Tibial nerve (tissue), 4 donors: ENCODE measurements at places on chromosomes 4 and X.

GRCh38 chr4:42671431-42672194, 14.7 kb upstream of the ATP8A1 start:
- DNase-seq: no peak

- DNase-seq: no peak
Measured at GRCh38 chr4:176011529-176011928, 54.1 kb upstream of the WDR17 start.

DNA sequence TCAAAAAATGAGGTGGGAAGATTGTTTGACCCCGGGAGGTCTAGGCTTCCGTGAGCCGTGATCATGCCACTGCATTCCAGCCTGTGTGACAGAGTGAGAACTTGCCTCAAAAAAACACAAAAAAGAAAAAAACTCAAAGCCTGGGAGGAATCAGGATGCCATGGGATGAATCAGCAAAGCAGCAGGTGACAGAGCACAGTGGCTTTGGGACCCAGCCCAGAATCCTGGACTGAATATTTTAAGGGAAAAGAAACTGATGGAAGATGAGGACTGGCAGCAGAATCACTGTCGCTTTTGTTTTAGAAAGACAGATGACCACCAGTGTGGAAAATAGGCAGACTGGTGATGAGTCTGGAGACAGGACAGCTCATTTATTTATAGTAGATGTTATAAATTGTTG, 16.6 kb downstream of the S100G start:
- no peak for DNase-seq

- DNase-seq: no peak
Measured at GRCh38 chr4:187687697-187688096, 307.9 kb upstream of the ZFP42 start.

DNA sequence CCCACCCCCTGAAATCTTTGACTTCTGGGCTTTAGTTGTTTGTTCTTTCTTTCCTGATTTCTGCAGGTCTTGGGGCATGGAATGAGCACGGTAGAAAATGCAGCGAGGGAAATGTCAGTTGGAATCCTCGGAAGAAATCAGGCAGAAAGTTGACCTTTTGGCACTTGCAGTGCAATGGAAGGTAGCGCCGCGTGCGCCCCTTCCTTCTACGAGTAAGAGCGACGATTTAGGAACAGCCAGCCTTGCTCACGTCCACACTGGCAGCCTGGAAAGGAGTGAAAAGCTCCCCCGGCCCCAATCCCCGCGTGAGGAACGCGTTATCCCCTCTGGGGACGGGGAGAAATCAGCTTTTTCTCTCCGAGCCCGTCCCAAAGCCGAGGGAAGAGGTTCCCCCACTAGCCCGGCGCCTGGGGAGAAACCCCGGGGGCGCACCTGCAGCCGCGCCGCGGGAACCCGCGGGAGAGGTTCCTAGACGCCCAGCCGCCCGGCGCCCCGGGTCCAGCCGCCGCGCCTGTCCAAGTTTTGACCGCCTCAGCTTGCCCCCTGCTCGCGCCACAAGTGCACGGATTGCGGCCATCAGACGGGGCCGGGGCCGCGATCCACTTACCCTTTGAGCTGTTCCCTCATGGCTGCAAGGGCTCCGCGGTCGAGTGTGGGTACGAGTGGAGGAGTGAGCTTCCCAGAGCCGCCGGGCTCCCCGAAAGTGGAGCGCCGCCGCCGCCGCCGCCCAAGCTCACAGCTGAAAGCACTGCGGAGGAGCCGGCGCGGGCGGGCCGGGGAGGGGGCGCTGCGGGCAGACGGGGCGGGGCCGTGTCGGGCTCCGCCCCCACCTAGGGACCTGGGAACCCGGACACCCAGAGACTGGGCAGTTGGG, 194.6 kb upstream of the FTHL17 start:
- DNase-seq: no peak

- DNase-seq: no peak
Measured at GRCh38 chr4:96162636-96163035, 322.7 kb downstream of the PDHA2 start.

DNA sequence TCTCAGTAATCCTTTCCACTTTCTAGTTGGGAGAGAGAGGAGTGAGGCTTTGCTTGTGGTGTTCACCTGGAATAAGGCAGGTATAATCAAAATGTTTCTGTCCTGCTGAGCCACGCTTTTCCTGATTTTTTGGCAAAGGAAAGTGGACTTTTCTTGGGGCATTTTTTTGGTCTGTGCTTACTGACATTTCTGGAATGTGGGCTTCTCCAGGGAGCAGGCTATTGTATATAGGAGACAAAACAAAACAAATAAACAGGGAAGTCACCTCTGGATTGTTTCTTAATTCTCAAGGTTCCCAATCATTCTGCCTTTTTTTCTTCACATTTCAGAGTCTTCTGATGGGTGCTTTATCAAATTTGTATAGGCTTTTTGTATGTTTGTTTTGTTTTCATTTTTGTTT, 25.7 kb upstream of the RP2 start:
- DNase-seq: no peak

DNA sequence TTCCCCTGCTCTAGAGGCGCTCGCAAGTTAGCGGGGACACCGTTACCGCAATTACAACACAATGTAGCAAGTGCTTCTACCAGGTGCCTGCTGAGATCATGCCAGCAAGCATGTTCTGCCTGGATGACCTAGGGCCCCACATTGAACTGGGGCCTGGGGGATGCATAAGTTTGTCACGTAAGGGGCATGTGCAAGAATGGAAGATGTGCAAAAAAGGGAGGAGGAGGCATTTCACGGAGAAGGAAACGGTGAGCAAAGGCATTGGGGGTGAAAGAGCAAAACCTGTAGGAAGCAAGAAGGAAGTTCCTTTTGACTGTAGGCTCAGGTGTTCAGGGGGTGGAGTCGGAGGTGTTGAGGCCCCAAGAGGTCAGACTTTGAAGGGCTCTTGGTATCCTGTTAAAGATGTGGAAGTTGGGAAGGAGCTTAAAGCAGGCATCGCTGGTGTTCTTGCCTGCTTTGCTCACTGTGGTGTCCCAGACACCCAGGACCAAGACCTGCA, 602 bp upstream of the SCARB2 start:
- DNase-seq: no peak

DNA sequence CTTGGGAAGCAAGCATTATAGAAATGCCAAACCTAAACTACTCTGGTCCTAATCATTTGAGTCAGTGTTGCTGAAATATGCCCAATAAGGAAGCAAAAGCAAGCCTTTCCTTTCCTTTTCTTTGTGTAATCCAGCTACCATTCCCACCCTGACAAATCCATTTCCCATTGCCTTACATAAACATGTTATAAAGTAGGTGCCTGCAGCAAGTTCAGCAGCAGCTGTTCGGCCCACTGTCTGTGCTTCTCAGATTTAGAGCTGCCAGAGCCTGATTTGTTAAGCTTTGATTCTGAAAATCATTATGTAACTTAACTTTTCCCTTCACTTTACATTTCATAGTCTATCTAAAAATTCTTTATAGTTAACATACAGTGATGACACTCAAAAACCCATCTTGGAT, 148.6 kb downstream of the EPHA5 start:
- DNase-seq: no peak

- no peak for DNase-seq
Measured at GRCh38 chr4:54645830-54646229, 11.9 kb upstream of the KIT start.

DNA sequence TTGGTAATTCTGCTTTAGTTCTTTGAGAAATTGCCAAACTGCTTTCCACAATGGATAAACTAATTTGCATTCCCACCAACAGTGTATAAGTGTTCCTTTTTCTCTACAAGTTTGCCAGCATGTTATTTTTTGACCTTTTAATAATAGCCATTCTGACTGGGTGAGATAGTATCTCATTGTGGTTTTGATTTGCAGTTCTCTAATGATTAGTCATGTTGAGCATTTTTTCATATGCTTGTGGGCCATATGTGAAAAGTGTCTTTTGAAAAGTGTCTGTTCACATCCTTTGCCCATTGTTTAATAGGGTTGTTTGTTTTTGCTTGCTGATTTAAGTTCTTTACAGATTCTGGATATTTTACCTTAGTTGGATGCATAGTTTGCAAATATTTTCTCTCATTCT, 25.9 kb downstream of the ENPEP start:
- no peak for DNase-seq

- no peak for DNase-seq
Measured at GRCh38 chrX:136572030-136572429, 40.0 kb downstream of the VGLL1 start.

GRCh38 chrX:275967-276580, 5.1 kb upstream of the PLCXD1 start:
- DNase-seq: peak; percentile 59

GRCh38 chrX:39421006-39421405, 619.7 kb downstream of the MID1IP1 start:
- DNase-seq: no peak

DNA sequence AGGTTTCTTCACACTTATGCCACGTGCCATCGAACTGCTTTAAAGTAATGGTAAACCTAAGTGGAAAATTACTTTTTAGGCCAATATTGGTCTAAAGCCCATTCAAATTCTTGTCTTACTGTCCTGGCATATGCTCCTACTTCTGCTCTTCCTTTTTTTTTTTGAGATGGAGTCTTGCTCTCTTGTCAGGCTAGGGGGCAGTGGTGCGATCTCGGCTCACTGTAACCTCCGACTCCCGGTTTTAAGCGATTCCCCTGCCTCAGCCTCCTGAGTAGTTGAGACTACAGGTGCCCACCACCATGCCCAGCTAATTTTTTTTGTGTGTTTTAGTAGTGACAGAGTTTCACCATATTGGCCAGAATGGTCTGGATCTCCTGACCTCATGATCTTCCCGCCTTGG, 129.0 kb upstream of the TECRL start:
- DNase-seq: no peak

- no peak for DNase-seq
Measured at GRCh38 chr4:186765673-186766546, 42.3 kb upstream of the FAT1 start.

GRCh38 chr4:149645790-149646189, 169.9 kb downstream of the IQCM start:
- DNase-seq: no peak

GRCh38 chr4:154614306-154614705, 1.9 kb upstream of the FGG start:
- DNase-seq: no peak

GRCh38 chr4:72507167-72507566, 61.9 kb downstream of the ADAMTS3 start:
- DNase-seq: no peak

DNA sequence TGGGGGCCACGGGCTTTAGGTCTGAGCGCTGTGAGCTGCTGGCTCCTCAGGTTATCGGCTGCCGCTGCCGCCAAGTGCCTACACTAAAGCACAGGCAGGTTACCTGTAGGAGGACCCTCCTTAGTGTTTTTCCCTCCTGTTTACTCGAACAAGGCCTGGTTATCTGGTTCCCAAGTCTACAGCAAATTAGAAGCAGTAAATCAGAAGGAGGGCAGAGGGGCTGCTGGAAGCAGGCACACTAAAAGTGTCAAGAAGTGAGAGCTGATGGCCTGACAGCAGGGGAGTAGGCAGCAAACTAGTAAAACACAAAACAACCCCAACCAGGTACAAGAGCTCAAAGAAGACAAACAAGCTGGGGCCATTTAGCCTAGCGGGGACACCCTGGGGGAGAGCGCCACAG, 125.0 kb upstream of the PJA1 start:
- no peak for DNase-seq

DNA sequence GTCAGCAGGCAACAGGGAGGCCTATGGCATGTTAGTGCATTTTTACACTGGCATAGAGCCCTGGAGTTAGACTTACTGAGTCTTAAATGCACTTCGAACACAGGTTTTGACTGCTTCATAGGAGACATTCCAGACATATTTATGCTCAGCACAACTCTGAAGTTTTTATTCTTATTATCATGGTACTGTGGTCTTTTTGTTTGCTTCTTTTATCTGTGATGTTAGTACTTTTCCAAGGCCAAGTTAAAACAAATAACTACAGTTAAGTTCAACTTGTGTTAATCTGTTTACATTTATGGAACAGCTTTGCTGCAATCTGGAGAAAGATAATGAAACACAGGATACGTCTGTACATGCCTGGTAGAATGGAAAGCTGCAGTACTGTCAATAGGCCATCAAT, 76.5 kb downstream of the COL4A5 start:
- no peak for DNase-seq

- DNase-seq: no peak
Measured at GRCh38 chr4:157076578-157076947, 613 bp downstream of the GLRB start.

DNA sequence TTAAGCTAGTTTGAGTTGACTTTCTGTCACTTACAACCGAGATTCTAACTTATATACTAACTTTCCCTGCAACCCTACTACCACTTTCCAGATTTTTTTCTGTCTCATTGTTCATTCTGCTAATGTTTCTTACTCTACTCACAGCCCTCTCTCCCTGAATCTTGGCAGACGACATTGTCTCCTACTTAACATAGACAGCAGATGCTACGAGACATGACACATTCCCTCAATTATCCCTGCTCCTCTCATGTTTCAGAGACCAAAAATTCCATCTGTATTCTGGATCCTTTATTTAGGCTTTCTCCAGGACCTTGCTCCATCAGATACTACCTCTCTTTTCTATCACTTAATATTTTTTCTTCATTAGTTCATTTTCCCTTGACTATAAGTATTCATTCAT, 379.1 kb upstream of the TEX13C start:
- DNase-seq: no peak

GRCh38 chr4:39559626-39560025, 32.4 kb upstream of the UGDH start:
- no peak for DNase-seq

GRCh38 chr4:14871676-14872430, 130.4 kb upstream of the CPEB2 start:
- DNase-seq: no peak

GRCh38 chr4:176981074-176981473, 188.4 kb upstream of the VEGFC start:
- DNase-seq: no peak

GRCh38 chr4:145451895-145452294, 29.8 kb upstream of the SMAD1 start:
- no peak for DNase-seq

DNA sequence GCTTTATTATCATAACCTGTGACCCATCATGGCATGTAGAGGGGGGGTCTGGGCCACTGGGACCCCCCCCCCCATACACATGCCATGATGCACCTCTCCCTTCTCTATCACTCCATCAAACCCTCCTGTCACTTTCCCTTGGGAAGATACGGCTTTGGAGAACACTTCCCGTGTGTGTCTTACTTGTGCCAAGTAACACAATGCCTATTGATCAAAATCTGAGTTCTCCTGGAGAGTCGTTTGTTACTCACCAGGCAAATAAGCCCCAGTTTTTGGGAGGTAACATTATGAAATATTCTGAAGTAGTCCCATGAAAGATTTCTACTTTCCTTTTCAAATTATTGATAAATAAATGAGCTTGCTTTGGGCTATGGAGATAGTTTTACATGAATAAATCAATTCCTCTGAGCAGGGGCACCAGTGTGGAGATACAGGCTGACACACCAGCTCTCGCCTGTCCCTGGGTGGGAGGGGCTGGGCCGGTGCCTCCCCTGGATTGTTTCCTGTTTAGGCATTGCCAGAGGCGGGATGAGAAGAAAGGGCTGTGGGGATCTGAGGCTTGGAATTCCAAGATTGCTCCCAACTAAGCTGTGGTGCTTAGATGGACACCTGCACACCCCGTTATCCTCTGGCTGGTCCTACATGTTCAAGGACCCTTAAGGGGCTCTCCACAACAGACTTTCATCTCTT, 63.2 kb upstream of the WWC2 start:
- DNase-seq: no peak
